ENCODE measurements at places on chromosomes 1 and 21.

GRCh38 chr1:16178596-16179497 is 23.0 kb upstream of the EPHA2 start:
- DNase-seq, result no peak

DNA sequence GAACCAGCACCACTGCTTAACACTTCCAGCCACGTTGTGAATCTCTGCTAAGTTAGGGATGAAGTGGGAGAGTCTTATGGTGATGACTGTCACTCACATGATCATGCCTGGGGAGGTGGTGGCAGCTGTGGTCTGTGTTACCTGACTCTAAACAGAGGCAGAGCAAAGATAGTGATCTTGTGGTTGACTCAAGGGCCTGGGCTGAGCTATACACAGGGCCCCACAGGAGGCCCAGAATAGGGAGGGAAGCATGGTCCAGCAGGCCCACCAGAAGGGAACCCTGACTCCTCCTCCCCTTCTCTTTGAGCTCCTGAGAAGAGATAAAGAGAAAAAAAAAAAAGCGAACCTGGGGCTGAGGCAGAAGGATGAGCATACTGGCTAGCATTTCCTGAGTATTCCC is 55.0 kb downstream of the PLXNA2 start:
- DNase-seq, result no peak

GRCh38 chr1:8889925-8890785 is 11.7 kb upstream of the ENO1 start:
- no peak for DNase-seq

- no peak for DNase-seq
These were observed 70.6 kb upstream of the CHRM3 start for GRCh38 chr1:239315631-239316217.

DNA sequence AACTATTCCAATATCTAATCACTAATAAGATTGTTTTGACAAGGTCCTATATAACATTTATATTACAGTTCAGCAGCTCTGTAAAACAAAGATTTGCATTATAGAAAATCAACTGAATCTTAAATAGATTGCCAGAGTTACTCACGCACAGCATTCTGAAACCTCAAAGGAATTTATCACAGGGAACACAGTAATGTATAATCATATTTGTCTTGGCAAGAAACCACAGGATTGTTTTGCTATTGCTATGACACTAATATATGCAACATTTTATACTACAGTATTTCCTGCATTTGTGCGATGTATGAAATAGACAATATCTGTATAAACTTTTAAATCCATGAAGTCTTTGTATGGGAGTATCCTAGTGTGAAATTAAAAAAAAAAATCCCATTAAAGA is 101.4 kb downstream of the PLPPR5 start:
- DNase-seq, result no peak
